NCI-H1694 (cell line): ENCODE measurements at places on chromosomes 4 and X.

DNA sequence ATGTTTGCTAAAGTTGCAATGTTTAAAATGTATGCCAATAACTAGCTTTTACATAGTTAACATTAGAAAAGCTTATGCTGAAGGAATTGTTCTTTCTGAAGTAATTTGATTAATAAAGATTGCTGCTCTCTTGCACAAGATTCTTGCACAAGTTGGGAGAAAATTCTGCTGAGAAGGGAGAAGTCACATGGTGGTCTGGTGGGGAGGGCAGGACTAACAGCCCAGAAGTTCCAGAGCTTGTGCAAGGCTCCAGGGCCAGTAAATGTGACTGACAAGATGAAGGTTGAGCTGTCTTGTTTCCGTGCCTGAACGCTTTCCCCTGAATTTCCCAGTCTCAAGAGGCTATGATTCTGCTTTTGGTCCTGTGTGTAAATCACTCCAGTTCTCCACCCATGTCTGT lies 112.9 kb upstream of the VCX start:
- no peak for DNase-seq

- no peak for DNase-seq
These were observed 16.6 kb downstream of the SAT1 start for GRCh38 chrX:23799469-23800065.

GRCh38 chr4:113350576-113350975 lies 301.1 kb downstream of the ANK2 start:
- DNase-seq, result no peak

- DNase-seq, result no peak
These were observed 10.5 kb upstream of the DHX15 start for GRCh38 chr4:24594887-24595286.

DNA sequence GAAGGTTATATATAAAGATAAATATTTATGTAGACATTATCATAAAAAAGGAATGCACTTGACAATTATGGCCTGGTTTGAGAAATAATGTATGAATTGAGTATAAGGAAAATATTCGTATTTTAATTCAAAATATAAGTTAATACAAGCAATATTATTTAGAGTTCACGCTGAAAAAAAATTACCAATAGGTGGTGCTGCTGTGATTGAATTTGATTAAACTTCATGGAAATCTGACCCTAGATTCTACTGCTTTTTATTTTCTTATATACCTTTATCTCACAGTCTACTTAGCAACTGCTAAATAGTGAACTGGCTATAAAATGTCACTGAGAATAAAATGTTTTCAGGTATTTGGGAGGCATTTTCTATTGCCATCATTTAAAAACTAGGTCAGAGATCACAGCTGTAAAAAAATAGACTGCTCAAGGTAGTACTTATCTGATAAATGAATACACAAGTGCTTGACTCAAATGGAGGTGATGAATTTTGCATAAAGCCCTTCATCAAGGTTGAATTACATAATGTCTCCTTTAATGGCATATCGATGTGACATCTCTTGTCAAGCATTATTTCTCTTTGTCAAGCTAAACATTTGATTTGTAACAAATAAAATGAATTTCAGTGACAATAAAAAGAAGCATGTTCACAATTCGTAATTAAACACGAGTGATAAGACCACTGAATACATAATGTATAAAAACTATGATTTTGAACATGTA lies 1638.8 kb upstream of the PCDH7 start:
- no peak for DNase-seq

DNA sequence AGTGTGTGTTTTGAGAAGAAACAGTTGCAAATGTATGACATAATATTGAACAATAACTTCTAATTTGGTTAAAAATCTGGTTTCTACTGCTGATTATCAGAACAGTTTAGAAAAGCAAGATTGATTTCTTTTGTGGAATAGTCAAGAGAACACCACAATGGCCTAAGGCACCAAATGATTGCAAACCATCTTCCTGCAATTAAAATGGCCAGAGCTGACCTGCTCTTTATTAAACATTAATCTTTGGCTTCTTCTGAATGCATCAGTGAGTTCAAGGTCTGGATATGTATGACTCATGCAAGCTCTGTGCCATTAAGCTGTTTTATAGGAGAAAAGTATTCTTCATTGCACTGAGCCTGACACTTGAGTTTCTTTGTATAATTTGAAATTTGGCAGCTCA lies 107.8 kb upstream of the PDHA2 start:
- DNase-seq, result no peak

DNA sequence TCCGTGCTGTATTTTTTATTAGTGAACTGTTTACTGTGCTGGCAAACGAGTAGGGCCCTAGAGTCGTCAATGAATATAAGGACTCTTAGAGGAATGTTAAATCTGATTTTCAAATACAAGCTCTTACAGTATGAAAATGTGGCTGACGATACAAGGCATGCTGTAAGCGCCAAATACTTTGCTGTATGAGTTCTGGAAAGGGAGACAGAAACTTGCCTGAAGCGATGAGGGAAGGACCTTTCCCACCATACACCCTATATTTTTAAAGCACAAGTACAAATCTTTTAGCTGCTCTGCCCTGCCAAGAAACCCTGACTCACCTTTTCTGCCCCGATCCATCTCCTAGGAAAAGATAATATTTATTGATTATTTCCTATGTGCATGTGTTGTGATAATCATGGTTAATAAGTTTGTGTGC lies 15.7 kb upstream of the RUFY3 start:
- DNase-seq, result no peak

GRCh38 chr4:158810487-158811215 lies 41.8 kb downstream of the FNIP2 start:
- DNase-seq, result no peak

- no peak for DNase-seq
These were observed 62.9 kb downstream of the ELF4 start for GRCh38 chrX:130047416-130047815.
